ENCODE measurements at places on chromosomes 6 and 20. TPM values are rescaled to one million over a fixed set of nuclear protein-coding genes. Genes with fewer than 3 reads are reported as not detected.

DNA sequence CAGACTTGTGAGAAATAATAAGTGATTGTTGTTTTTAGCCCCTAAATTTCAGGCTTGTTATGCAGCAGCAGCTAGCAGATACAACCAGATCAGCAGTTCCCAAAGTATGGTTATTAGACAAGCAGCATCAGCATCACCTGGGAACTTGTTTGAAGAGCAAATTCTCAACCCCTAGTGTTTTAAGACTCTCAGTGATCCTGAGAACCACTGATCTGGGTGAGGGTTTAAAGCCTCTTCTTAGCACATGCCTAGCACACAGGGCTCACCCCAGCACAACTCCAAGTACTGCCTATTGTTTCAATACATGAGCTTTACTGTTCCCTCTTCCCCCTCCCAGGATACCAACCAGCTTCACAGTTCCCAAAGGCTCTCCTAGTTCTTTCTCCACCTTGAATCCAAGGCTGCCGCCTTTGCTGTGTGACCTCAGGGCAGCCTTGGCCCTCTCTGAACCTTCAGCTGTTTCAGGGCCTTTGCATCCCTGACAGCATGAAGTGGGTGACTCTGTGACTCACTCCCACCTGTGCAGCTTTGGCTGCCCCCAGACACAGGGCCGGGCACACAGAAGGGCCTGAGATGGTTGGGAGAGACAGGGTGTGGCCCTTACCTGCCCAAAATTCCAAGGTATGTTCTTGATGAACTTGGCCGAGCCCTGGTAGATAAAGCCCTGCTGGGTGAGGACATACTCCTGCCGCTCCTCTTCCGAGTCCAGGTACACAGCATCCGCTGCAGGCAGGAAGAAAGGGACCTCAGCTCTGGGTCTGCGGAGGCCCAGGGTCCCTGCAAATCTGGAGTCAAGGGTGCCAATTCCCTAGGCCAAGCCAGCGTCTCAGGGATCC, 14.5 kb downstream of the TGM2 start:
- no peaks in the 10 kb centered on the region for H3K27me3 ChIP-seq
- no peaks in the 10 kb centered on the region for H3K36me3 ChIP-seq
- no peak overlapping the region for H3K4me3 ChIP-seq
- peaks cover 11% of the 10 kb centered on the region for H3K4me1 ChIP-seq

Gene SDC4
- total RNA-seq: 1.0 TPM

Gene NFKBIL1
- 7.6 TPM for total RNA-seq

- H3K36me3 ChIP-seq: peaks cover 11% of the 10 kb centered on the region
- no peak overlapping the region for H3K4me3 ChIP-seq
- H3K27me3 ChIP-seq: peaks cover 17% of the 10 kb centered on the region
- H3K27ac ChIP-seq: no peak overlapping the region
Observed at GRCh38 chr20:46056970-46057855, 28.2 kb downstream of the SLC12A5 start.

Gene SLC22A2
- total RNA-seq: not detected

Gene VSX1
- not detected for total RNA-seq

- no peak overlapping the region for H3K4me3 ChIP-seq
- H3K36me3 ChIP-seq: no peaks in the 10 kb centered on the region
Observed at GRCh38 chr6:113464536-113464935, 392.6 kb upstream of the MARCKS start.

DNA sequence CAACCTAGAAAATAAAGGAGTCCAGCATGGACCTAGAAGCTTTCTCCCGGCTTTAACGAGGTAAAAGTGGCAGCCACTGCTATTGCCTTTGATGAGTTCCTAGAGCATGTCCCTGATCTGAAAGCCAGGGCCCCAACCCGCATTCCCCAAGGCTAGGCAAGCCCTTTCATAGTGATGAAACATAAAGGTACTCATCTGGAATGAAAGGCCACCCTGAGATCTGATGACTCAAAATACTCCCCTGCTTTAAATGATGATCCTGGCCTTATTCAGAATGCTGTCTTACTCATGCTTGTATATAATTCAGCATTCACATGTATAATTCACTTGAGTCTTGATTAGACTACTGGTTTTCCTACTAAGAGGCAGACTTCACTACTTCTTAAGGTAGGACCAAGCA, 21.3 kb downstream of the TTPAL start:
- H3K4me1 ChIP-seq: no peaks in the 10 kb centered on the region
- H3K4me3 ChIP-seq: no peak overlapping the region
- DNase-seq: no peak
- no peaks in the 10 kb centered on the region for H3K27me3 ChIP-seq
- peaks cover 87% of the 10 kb centered on the region for H3K36me3 ChIP-seq

DNA sequence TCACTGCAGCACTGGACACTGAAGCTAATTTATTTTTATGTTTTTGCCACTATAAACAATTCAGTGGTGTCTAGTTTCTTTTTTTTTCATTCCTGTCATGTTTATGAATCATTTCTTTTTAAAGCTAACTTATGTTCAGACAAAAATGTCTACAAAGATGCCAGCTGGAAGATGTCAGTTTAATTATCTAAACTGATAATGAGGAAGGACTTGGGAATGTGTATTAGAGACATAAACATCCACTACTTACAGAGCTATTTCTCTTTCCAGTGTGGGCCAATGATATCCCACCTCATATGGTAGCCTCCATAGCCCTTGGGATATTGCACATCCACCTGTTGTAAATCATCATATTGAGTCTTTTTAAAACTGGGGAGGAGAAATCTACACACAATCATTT, 132.1 kb upstream of the FAM184A start:
- H3K27me3 ChIP-seq: no peaks in the 10 kb centered on the region
- H3K27ac ChIP-seq: no peak overlapping the region
- H3K36me3 ChIP-seq: no peaks in the 10 kb centered on the region
- DNase-seq: no peak
- no peak overlapping the region for H3K4me3 ChIP-seq

Gene PHF20
- 126 TPM for total RNA-seq

All from CD4-positive, alpha-beta T cell (primary cell).